ENCODE measurements at places on chromosomes 4 and X.

DNA sequence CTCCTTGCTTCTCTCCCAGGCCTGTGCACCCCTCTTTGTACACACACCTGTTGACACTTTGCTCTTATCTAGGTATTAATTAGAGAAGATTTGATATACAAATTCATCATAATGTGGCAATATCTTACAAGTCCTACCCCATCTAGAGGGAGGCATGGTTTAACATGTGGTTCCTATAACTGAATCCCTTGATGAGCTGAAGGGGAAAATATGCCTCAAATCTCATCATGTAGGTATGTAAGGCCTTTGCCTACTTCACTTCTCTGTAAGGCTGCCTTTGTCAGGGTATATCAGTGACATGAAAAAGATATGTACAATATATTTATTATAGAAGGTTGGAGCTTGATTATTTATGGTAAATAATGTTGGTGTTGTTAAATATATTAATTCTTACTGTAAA lies 31.9 kb downstream of the HTR2C start:
- no peak for DNase-seq

DNA sequence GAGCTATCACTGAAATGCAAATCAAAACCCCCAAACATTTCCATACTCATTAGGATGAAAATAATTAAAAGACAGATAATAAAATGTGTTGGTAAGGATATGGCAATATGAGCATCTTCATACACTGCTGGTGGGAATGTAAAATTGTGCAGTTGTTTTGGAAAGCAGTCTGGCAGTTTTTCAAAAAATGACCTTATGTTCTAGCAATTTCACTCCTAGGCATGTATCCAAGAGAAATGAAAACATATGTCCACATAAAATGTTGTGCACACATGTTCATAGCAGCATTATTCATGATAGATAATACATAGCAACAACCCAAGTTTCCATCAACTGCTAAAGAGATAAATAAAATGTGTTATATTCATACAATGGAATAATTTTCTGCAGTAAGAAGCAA lies 14.8 kb upstream of the GPRASP2 start:
- no peak for DNase-seq

GRCh38 chr4:82784681-82785610 lies 13.7 kb downstream of the SCD5 start:
- DNase-seq: no peak

DNA sequence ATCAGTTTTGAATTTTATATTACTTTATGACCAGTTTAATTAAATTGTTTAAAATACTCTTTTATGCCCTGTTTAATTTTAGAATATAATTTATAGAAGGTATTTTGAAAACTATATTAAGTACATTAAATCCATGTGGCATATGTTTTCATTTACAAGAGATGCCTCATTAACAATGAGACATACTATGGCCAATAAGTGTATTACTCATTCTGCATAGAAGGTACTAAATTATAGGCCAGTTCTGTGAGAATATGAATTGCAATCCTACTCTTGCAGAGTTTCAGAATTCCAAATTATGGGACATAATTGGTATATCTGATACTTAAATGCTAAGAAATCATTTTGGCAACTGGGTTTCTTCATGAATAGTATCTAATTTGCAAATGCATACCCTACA lies 951.1 kb downstream of the FAT4 start:
- DNase-seq: no peak

GRCh38 chr4:48173056-48173991 lies 39.3 kb upstream of the TXK start:
- no peak for DNase-seq

GRCh38 chr4:10535912-10536311 lies 78.7 kb upstream of the ZNF518B start:
- DNase-seq: no peak

DNA sequence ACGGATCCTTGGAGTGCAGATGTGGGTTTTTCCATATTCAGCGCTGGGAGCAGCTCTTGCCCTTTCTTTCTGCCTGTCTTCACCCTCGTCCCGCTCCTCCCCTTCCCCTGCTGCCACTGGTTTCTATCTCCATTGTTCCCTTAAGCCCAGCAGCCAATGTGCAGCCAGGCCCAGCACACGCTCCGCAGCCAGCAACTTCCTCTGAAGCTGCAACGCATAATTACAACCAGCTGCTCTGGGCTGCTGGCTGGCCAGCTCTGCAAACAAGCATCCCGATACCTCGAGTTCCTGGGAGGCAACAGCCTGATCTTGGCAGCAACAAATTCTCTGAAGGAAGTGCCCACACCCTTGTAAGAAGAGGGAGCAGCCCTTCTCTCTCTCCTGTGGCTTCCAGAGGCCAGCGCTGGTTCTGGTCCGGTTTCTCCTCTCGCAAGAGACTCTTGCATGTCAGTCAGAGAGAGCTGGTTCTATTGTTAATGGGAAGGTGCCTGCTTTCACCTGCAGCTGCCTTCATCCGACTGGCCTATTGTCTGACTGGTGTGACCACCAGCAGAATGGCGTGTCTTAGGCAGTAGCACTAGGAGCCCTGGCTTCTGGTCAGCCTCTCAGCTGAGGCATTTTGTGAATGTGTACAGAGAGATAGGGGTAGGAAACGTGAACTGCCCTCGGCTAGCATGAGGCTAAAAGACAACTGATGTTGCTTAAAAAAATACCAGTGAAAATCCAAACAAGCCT lies 83.8 kb upstream of the MAML3 start:
- no peak for DNase-seq

- no peak for DNase-seq
Measured at GRCh38 chr4:43754566-43754965, 694.0 kb downstream of the KCTD8 start.

DNA sequence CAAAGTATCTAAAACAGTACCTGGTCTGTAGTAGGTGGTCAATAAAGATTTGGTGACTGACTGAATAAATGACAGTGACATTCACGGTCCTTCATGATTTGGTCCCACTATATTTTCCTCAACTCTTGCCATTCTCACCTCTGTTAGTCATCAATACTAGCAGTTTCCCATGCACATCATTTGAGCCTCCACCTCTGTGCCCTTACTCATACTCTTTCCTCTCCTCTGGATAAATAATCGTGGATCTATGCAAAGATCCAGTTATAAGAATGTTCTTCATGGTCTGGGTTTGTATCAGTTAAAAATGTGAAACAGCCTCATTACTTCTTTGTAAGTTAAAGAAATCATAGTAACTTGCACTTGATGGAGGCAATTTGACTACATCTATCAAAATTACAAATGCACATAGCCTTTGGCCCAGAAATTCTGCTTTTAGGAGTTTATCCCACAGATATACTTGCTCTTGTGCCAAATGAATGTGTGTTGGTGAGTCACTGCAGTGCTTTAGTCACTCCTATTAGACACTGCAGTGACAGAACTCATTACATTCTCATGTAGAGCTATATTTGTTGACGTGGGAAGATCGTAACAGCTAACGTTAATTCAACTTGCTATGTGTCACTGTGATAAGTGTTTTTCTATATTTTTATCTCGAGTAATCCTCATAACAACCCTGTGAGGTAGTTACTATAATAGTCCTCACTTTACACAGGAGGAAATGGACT lies 121.9 kb upstream of the SMIM10 start:
- no peak for DNase-seq

GRCh38 chr4:71474731-71475130 lies 135.9 kb downstream of the SLC4A4 start:
- DNase-seq: no peak

DNA sequence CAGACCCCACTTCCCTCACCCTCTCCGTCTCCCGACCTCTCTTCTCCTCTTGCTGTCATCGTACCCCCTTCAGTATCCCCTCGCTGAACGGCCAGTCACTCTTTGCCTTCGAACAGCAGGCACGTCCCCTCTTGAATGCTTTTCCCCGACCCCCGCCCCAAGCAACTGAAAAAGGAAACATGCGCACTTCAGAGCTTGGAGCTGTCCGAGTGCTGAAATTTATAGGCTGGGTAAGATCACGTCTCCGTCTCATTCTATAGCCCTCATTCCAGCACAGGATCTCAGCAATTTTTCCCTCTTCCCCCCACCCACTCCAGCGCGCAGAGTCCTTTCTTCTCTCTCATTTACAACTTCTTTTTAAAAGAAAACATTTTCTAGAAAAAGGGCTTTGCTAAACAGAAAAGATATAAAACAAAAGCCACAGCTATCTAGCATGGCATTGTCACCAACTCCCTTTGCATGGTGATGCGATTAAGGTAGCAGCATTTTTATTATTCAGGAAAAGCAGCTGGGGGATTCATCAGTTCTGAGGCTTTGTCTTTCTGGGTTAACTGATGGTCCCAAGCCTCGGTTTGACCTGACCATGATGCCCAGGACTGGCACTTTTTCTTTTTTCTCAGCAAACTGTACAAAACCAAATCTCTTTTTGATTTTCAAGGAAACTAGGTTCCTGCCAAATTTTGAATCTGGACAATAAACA lies at the start of gene GLRA2:
Gene GLRA2 (plus strand): TSS at position 247 of the 700 bp plus-strand sequence. CDS start 522 bp downstream, outside the sequence.
- DNase-seq: no peak

- no peak for DNase-seq
Measured at GRCh38 chr4:184939978-184940377, 78.3 kb upstream of the HELT start.

- DNase-seq: no peak
Measured at GRCh38 chr4:1652088-1652487, 32.0 kb downstream of the FAM53A start.

- no peak for DNase-seq
Measured at GRCh38 chrX:64850371-64851082, 125.7 kb downstream of the ZC4H2 start.

GRCh38 chr4:56742080-56742871 lies 61.2 kb upstream of the HOPX start:
- no peak for DNase-seq

DNA sequence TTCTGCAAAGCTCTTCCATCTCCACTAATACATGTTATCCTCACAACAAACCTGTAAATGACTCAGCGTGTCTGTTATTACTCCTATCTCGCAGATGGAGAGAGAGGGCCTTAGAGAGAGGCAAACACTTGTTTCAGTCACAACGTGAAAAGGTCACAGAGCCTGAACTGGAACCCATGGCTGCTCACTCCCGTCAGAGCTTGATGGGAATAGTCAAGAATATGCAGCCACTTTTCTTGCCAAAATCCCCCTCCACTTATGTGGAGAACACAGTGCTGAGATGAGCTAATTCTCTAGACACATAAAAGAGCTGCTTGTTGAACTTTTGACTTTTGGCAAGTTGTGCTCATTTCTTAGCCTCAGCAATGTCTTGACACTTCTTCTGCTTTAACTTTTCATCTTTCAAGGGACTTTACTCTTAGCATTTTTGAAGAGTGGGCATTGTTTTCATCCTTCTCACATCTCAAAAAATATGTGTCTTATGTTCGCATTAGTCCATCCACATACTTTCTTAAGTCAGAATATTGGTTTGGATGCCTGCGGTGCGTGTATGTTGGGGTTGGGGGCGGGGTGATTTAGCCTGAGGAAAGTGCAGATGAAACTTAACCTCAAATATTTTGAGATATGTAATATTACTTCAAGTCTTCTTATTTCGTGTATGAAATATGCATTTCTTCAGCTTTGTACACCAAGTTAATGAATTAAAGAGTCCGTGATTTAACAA lies 69.2 kb downstream of the SYNPO2 start:
- DNase-seq: no peak

- DNase-seq: no peak
Measured at GRCh38 chr4:122826553-122827257, at the start of gene FGF2. TSS of gene FGF2 (plus strand) at chr4:122826831. CDS start at chr4:122827175, 344 bp downstream.

GRCh38 chrX:44580466-44580865 lies 37.8 kb upstream of the FUNDC1 start:
- no peak for DNase-seq

DNA sequence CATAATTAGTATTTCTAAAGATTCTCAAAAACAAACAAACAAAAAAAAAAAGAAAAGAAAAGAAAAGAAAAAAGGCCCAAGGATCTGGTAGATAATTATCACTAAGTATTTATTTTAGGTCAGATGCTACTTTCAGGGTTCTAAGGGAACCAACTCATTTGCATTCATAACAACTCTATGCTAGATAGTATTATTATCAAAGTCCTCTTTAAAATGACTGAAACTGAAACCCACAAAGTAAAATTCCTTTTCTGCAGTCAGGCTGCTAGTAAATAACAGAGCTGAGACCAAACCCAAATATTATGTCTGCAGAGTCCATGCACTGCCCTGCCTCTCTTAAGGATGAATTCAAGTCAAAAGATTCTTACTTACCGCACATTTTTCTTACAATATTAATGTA lies 38.3 kb upstream of the MAPK10 start:
- no peak for DNase-seq

DNA sequence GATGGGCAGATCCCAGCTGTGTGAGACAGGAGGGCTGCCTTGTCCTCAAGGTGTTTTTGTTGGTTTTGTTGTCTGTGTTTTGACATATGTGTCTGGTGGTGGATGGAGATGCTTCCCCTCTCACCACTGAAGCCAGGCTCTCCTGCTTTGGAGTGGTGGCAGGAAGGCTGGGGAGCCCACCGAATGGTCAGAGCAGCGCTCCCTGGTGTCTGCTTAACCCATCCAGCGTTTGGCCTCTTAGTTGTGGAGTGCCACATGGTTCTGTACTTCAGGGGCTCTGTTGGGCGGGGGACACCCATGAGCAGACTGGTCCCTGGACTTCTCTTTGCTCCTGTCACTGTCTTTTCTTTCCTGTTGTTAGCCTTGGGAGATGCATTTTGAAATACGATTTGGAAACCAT lies 51.9 kb downstream of the DLG3 start:
- DNase-seq: no peak

DNA sequence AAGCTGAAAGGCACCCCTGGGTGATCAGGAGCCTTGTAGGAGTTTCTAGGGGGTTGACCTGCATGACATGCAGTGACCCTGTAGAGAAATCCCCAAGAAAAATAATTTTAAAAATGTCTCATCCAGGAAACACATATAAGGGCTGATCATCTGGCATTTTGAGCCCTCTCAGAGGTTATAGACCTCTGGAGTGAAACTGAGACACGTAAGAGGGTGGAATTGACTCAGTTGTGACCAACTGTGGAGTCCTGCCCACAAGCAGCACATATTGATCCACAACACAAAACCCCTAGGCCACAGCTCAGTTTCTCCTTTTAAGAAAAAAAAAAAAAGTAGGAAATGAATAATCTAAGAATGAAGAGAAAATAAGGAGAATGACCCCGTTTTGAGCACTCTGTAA lies 32.5 kb upstream of the MTMR8 start:
- DNase-seq: peak; percentile 31

DNA sequence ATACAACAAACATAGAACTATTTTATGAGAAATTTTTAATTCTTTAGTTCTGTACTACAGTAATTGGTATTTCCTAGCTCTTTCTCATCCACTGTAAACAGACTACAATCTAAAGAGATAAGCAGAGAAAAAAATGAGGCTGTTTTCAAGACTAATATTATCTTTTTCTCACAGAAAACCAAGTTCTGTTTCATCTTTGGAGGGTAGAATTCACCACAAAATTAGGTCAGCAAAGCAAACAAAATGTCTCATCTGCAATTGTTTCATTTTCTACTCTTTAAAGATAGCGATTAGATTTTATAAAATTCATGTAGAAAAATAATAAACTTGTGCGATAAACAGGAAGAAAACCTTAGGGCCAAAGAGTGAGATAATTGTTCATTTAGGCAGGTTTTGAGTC lies 10.8 kb downstream of the APOO start:
- DNase-seq: no peak

GRCh38 chr4:115219862-115220261 lies 106.4 kb upstream of the NDST4 start:
- no peak for DNase-seq

Data from T-helper 2 cell (primary cell).